Esophagus mucosa (tissue), 1 donor: ENCODE measurements at places on chromosomes 12 and 14.

DNA sequence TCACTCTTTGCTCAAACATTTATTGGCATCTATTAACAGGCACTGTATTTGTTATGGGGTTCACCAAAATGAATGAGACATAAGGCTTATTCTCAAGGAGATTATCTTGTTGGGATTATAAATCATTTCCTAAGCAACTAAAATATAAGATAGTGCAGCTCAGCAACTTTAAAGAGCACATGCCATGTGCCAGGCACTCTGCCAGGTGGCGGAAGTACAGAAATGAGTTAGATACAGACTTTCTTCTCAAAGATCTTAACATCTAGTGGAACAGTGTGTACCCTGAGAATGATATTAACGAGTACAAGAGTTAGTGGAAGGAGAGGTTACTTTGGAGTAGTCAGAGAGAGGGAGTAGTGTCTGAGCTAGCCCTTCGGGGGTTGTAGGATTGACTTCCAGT, 28.4 kb upstream of the TOMM20L start:
- no peak for ATAC-seq

GRCh38 chr12:11412731-11413130, 17.4 kb upstream of the PRB2 start:
- no peak for ATAC-seq

GRCh38 chr12:77337362-77337761, 272.0 kb upstream of the E2F7 start:
- ATAC-seq, result no peak

- peak; percentile 48 for ATAC-seq
Measured at GRCh38 chr14:53491256-53491883, 338.2 kb upstream of the DDHD1 start.

DNA sequence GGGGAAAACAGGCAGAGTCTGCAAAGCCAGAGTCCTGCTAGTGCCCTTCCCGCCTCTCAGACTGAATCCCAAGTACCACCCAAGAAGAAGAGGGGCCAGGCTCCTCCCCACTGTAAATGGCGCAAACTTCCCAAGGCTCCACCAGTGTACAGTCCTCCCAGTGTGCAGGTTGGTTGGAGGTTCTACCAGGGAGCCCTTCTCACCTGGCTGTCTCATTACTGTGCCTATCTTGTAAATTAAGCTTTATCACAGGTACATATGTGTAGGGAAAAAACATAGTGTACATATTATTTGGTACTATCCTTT, 189.7 kb downstream of the FSCB start:
- ATAC-seq, result no peak

GRCh38 chr12:95214466-95214865, 2.8 kb downstream of the FGD6 start:
- ATAC-seq, result no peak

DNA sequence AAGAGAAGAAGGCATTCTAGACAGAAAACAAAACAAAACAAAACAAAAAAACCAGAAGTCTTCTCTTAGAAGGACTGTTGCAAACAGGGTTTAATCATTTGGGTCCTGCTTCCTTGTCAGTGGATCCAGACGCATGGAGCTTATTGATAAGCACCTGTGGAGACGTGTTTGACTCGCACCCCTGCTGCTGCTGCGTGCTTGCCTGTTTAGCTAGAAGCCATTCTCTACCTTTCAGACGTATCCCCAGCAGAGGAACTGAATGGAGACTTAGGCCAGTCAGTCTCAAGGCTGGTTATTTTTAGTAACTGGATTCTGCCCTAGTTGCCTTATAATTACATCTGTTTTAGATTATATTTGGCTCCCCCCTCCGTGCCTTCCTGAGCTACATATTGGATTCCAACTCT, 186.1 kb upstream of the EEA1 start:
- no peak for ATAC-seq

DNA sequence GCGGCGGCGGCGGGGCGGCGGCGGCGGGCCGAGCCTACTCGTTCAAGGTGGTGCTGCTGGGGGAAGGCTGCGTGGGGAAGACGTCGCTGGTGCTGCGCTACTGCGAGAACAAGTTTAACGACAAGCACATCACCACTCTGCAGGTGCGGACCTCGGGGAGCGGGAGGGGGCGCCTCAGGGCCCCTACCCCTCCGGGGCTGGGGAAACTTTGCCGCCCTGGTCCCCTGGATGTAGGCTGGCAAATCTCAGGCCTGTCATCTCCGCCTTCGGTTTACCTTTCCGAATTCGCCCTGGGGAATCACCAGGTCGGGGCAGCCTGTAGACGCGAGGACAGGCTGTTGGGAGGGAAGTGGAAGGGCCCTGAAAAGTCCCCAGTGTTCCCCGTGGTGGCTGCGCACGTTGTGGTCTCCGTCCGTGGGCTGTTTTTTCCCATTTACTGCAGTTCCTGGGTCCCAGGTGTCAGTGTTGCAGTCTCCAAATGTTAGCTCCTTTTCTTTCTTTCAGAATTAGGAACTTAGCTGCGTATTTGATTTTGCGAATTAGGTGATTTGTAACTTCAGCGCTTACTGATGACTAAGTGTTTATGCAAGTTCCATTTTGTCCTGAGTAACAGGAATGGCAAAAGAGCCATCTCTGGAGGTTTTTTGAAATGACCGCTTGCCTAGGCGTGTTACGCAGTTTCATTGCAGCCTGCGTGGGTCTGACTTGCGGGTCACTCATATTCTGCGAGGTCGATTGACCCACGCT, 656 bp downstream of the RAB21 start:
- ATAC-seq, result peak; percentile 54
